NCI-H2081 treated with DMSO at 0.1 percent for 48 hours (cell line): ENCODE measurements at places on chromosomes 7 and 10.

- no peak for DNase-seq
These were observed 41.8 kb downstream of the JCAD start for GRCh38 chr10:30017556-30017955.

DNA sequence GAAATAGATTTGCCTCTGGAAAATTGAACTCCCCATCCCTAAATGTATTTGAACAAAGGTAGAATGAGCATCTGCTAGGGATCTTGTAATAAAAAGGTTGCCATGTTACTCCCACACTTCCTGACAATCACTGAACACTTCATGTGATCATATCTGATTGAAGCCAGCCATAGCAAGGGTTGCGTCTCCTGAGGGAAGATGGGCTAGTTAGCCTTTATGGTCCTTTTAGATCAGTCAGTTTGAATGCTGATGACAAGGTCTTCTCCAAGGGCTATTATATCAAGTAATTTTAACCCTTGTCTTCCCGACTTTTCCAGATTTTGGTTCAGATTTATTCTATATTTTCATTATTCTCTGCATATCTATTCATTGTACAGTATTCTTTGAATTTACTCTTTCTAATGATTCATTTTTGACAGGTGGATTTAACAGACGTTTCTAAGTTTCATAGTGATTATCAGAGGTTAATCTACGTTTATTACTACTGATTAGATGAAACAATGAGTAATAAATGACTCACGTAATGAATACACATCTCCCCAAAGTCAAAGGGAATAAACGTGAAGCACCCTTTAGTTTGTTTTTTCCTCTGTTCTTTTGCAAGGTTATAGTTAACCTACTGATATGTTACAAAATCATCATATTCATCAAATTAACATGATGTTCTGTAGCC is 28.1 kb downstream of the CSGALNACT2 start:
- no peak for DNase-seq

GRCh38 chr7:5681979-5682546 is 99.4 kb downstream of the RNF216 start:
- no peak for DNase-seq

DNA sequence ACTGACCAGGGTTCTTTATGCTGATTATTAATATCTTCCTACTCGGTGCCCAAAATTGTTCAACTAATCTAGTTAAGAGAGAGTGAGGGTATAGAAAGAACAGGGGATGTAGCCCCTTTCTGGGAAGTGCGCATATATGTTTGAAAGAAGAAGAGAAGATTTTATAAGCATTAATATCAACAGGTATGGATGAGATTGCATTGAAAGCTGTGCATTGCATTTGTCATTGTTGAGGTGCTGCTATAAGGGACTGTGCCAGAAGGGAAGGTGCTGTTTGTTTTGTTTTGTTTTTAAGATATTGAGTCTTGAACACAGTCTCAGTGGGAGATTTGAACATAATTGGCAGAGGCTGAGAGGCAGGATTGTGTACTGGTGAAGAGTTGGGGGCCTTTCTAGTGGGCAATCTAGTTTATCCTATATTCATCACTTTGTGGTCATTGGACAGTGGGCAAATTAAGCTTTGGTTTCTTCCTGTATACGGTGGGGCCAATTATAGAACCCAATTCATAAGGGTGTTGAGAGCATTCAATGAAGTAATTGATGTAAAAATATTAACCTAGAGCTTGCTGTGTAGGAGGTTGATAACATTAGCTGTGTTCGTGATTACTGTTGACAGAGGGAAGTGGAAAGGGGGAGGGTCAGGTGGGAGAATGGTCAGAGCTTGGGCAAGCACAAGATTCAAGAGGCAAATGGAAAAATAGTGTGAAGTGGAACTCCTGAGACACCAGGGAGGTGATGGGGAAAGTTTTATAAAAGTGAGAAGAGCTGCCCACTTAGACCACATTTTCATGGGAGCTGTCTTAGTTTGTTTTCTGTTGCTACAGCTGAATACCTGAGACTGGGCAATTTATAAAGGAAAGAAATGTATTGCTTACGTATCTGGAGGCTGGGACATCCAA is 19.9 kb upstream of the PCGF5 start:
- no peak for DNase-seq

DNA sequence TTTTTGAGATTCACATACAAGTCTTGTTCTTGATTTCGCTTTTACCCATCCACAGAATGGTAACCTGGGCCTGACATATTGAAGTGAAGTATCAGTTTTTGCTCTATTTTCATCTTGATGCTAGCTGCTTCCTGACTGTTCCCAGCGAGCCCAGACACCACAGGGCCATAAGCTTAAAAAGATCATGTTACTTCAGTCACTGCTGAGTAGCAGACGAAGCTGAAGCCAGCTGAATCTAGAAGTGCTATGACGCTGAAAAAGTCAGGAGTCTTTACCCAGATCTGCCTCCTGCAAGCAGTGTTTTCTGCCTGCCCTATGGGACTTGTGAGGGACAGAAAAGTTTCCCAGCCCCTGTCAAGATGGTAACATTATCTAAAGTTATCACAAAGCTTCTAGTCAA is 2.7 kb upstream of the PRXL2A start:
- no peak for DNase-seq

GRCh38 chr7:13581097-13581496 is 408.4 kb downstream of the ETV1 start:
- no peak for DNase-seq

DNA sequence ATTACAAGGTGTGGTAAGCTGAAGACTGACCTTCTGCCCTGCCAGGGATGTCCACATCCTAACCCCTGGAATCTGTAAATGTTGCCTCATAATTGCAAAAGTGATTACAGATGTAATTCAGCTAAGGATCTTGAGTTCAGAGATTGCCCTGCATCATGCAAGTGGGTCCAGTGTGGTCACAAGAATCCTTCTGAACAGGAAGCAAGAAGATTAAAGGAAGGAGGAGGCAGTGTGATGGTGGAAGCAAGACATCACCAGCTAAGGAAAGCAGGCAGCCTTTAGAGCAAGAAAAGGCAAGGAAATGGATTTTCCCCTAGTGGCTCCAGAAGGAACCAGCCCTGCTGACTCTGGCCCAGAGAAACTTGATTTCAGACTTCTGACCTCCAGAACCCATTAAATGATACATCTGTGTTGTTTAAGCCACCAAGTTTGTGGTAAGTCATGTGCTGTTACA is 78.1 kb downstream of the USP6NL start:
- no peak for DNase-seq

GRCh38 chr10:44801383-44802327 is 109.5 kb upstream of the TMEM72 start:
- no peak for DNase-seq

DNA sequence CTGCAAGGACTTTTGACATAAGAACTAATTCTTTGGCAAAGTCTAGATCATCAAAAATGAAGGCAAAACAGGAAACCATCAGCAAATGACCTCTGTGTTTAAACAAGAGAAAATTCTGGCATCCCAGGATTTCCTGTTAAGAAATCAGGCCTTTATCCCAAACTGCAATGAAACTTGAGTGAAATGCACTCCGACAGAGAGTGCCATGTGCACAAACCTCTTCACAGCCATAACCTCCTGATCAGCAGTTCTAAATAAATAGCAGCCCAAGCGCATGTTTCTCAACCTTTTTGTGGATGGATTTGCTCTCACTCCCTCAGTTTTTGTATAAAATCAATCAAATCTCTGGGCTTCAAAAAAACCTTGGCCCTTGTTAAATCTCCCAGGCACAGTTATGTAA is 107.7 kb upstream of the EEPD1 start:
- no peak for DNase-seq

DNA sequence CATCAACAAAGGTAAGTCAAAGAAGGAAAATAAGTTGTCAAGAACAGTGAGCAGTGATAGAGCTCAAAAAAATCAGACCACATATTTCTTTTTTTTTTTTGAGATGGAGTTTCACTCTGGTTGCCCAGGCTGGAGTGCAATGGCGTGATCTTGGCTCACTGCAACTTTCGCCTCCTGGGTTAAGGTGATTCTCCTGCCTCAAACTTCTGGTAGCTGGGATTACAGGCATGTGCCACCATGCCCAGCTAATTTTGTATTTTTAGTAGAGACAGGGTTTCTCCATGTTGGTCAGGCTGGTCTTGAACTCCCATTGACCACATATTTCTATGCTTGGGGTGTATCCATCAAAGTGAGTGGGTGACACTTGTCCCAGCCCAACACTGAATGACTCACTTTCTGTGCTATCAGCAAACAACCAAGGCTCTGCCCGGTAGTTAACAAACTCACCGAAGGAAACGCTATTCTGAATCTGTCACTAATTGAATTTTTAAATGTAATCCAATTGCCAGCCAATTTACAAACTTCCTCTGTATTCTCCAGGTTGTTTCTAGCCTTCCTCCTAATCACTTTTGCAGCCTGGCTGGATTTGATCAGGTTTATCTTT is 19.6 kb upstream of the SMNDC1 start:
- no peak for DNase-seq

DNA sequence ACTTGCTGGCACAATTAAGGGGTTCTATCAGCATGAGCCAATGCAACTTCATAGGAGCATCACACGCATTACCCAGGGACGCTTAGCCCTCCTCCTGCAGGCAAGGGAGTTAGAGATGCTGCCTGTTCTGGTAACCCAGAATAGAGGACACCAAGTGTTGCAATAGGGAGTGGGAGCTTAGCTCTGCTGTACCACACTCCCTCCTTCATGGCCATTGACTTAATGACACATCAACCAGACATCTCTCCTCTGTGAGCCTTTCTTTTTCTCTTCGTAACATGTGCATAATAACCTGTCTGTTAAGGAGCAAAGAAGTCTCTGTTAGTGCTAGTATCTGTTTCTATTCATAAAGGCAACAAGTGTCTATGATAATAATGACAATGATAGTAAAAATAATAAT is 282.4 kb downstream of the SORCS3 start:
- no peak for DNase-seq

GRCh38 chr7:42315103-42315502 is 78.1 kb upstream of the GLI3 start:
- no peak for DNase-seq

- no peak for DNase-seq
These were observed 35.1 kb upstream of the COBL start for GRCh38 chr7:51351661-51352060.

GRCh38 chr7:74217455-74218342 is 7.9 kb downstream of the LAT2 start:
- DNase-seq = no peak

- DNase-seq = no peak
These were observed 60.1 kb downstream of the SHTN1 start for GRCh38 chr10:116944911-116945310.

GRCh38 chr7:17584822-17585221 is 286.4 kb downstream of the AHR start:
- no peak for DNase-seq

GRCh38 chr10:17547060-17547459 is 70.1 kb downstream of the HACD1 start:
- DNase-seq = no peak

DNA sequence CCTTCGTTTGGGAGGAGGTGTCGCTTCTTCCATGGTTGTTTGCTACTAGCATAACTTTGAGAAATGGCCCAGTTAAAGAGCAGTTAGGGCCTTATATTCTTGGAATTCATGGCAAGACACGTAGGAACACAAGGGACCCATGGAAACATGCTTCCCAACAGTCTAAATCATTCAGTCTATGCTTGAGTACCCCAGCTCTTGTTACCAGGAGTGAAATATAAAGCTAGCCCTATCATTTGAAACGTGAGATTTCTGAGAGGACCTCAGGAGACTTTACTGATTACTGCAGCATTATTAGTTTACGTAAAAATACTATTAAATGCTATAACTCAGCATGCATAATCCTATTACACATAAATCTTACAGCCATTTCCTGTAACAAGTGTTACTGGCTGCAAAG is 328.6 kb upstream of the CDC14C start:
- DNase-seq = no peak

- no peak for DNase-seq
These were observed 17.1 kb downstream of the MBL2 start for GRCh38 chr10:52755297-52756062.

DNA sequence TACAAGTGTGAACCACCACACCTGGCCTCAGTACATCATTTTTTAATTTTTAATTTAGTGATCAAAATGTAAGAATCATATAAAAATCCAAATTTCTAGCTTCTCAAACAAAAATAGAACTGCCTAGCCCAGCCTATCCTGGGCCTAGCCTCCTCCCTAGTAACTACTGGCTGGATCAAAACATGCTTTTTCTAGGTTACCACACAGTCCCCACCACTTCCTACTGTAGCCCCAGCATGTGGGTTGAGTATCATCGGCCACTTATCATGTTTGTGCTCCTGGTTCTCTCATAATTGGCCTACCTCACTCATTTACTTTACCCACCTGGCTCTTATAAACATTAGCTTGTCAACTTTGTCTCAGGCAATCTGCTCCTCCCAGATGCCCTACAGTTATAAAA is 52.9 kb downstream of the DNAJC12 start:
- no peak for DNase-seq

- no peak for DNase-seq
These were observed 76.1 kb upstream of the ZEB1 start for GRCh38 chr10:31242902-31243301.

- DNase-seq = no peak
These were observed 22.3 kb downstream of the CAPZA2 start for GRCh38 chr7:116884691-116885090.

DNA sequence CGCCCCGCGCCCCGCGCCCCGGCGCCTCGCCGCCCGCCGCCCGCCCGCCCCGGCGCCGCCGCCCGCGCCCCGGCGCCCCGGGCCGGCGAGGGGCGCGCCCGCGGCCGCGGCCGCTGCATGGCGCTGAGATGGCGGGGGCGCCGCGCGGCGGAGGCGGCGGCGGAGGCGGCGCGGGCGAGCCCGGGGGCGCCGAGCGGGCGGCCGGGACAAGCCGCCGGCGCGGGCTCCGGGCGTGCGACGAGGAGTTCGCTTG is 174 bp downstream of the ADCY1 start:
- DNase-seq = no peak

DNA sequence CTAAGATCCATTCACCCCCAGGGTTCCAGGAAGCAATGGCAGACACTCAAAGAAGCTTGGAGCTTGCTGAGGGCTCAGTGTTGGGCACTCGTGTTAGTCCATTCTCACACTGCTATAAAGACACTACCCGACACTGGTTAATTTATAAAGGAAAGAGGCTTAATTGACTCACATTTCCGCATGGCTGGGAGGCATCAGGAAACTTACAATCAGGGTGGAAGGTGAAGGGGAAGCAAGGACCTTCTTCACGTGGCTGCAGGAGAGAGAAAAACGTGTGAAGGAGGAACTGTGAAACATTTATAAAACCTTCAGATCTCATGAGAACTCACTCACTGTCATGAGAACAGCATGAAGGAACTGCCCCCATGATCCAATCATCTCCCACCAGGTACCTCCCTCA is 44.7 kb upstream of the SMNDC1 start:
- DNase-seq = no peak

- DNase-seq = no peak
These were observed 30.2 kb downstream of the UNC5B start for GRCh38 chr10:71242622-71243009.
